ENCODE measurements at places on chromosomes 6 and 20.

DNA sequence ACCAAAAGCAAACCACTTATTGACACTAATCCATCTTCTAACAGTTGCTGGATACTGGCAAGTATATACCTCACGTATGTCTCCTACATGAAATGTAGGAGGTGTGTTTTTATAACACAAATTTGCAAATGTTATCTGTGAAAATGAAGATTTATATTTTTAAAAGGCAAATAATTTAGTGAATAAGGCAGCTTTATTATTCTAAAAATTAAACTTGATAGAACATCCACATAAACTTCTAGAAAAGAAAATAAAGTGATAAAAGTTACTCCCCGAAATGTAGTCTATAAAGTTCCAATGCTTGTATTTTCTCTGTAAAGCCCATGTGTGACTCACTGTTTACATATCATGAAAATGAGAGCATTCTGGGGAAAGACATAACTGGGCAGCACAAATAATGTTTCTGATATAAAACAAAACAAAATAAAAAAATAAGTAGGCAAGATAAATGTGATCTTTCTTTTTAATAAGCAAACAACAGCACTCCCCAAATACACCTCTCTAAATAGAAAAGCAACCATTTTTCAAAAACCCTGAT, 84.4 kb downstream of the MAP7 start:
- DNase-seq = no peak

DNA sequence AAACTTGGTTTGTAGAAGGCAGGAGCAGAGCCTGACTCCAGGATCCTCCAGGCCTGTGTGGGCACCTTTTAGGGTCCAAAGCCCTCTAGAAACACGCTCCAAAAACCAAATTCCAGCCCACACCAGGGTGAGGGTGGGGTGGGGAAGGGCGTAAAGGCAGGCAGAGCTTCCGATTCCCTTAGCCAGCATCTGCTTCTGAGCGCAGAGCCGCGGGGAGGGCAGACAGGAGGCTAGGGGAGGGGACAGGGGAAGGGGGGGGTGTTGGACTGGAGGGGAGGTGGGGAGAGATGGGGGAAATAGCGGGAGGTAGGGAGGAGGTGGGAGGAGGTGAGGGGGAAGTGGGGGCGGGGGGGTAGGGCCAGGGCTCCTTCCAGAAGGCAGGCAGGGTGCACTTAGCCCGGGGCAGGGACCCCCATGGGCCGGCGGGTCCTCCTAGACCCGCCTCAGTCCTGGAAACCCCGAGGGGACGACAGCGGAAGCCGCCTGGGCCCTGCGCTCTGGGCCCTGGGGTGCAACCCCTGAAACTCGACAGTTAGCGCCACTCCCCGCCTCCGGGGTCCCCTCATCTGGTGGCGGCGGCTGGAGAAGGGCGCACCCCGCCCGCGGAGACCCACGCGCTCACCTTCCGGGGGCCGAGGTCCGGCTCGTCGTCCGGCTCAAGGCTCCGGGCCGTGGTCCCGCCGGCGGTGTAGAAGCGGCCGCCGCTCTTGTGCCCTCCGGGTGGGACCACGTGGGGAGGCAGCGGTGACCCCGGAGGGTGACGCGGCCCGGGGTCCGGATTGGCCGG, 22.0 kb upstream of the FRMD1 start:
- no peak for DNase-seq

- DNase-seq = no peak
Observed at GRCh38 chr6:87731080-87731479, 29.0 kb upstream of the AKIRIN2 start.

DNA sequence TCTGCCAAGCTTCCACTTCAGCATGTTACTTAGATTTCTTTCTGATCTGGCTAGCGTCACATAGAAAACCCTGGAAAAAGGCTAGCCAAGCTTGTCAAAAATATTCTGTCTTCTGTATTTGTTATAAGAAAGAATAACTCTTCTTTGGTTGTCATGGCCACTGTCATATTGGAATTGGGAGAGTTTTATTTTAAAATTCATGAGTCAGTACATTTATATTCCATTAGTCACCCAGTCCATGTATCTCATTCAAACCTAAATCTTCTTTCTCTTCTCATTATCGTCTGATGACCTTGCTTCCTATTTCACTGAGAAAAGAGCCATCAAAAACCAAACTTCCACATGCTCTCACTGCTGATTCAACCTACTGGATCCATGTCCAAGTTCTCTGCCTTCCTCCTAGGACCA, 65.7 kb downstream of the EPM2A start:
- no peak for DNase-seq

- no peak for DNase-seq
Observed at GRCh38 chr20:57364451-57364850, 13.4 kb downstream of the RAE1 start.

GRCh38 chr6:52305948-52306767, 21.6 kb upstream of the MCM3 start:
- no peak for DNase-seq

GRCh38 chr20:40146071-40146470, 543.0 kb downstream of the MAFB start:
- no peak for DNase-seq

DNA sequence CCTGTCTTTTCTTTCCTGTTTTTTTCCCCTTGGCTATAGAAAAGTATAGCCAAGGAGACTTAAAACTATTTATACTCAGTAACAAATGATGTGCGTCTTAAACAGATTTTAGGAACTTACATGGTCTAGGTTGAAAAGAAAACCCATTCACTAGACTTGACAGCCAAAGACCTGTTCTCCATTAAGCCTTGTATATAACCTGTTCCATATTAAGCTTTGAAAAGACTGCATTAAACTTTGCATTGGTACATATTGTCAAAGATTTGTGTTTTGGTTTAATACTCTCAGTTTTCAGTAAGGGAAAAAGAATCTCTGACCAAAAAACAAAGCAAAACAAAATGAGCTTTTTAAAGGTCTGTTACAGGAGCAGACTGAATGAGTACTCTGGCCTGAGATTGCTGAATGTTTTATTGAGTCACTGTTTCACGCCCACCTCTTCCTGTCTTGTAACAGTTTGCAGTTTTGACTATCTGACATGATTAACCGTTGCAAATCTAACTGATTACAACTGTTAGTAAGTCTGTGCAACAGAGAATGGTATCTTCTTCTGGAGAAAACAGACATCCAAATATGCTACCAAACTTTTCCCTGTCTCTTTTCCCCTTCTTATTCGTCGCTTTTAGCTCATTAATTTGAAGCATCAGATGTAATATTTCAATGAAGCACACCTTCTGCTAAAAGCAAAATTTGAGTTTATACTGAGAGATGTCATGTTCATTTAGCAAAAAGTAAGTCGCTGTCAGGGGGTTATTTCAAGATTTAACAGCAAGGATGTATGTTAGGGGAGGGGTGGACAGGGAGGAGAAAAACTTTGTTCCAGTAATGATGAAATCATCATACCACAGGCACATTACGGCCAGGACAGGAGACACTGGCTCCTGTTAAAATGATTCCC, 59.1 kb upstream of the SUPT3H start:
- no peak for DNase-seq

DNA sequence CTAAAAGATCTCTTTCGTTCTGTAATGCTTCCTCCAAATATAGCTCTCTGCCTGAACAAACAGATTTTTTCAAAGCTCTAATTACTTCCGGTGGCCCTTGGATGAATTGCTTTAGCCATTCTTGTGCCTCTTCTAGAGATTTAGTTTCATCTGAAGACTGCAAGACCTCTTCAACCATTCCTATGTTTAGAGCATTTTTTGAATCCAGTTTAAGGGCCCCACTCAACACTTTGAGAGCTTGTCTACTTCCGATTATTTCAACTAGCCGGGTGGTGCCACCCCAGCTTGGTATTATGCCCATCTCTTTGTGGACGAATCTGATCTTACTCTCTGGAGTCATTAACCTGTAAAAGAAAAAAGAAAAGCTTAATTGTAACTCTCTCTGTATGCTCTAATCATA, 23.3 kb downstream of the RNF146 start:
- no peak for DNase-seq

DNA sequence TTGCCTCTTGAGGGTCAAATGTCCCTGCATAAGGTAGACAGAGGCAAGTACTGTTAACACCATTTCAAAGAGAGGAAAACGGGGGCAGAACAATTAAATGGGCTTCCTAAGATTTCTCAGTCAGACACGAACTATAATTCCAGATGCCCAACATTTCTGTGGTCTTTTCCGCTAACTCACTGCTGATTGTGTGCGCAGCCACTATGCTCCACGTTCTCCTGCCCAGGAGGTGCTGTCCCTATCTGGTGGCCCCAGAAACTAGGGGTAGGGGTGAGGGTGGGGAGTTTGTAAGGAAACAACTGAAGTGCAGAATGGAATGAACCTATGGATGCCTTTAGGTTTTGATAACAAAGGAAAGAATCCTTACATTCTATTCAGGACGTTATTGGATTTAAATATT, 86.1 kb upstream of the BACH2 start:
- DNase-seq = no peak

DNA sequence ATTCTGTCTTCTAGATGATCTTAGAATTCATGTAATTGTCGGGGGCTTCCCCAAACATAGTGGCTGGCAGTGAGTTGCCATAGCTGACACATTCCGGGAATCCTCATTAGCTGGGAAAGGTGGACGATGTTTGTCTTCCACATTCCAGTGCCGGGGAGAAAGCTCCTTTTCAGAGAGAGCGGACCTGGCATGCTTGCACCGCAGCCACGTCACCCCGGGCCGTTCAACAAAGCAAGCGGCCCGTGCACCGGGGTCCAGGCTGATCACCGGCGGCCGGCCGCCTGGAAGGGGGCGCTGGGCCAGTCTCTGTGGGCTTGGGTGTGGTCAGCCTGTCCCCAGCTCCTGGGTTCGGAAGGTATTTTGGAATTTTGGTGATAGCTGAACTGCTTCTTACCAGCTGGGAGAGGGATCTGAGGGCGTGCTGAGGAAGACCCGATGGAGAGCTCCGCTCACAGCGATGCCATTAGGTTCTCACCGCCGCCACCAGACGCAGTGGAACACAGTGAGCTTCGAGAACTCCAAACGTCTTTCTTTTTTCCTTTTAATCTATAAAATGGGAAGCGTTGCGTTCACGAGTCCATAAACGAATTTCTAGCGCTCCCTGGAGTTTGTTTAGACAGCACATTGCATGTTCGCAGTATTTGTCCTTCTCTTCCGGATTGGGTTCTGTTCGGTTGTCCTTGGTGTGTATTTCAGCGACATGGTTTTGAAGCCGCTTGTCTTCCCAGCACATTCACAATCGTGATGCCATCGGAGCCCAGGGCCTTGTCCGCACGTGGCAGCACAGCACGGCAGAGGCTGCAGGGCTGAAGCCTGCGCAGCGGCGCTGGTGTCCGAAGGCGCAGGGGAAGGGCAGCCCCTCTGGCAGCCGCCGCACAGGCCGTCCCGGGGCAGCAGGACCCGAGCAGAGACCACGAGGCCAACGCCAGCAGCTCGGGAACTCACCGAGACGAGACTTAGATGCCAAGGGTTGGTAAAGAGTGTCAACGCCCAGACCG, 557.6 kb downstream of the QKI start:
- DNase-seq = no peak

DNA sequence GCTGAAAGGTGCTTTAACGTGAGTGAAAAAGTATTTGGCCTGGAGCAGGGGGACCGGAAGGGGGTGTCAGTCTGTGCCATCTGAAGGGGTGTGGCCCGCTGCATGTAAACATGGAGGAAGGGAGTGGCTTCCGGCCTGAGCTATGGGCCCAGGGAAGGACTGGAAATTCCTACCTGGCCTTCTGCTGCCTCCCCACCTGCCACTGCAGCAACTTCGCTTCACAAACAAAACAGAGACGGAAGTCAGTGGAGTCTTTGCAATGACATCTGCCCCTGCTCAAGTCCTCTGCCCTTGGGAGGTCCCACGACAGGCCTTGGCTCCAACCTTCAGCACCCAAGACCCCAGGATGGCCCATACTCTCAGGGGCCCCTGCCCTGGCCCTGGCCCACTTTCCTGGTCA, 28.1 kb upstream of the FOXP4 start:
- DNase-seq = no peak

DNA sequence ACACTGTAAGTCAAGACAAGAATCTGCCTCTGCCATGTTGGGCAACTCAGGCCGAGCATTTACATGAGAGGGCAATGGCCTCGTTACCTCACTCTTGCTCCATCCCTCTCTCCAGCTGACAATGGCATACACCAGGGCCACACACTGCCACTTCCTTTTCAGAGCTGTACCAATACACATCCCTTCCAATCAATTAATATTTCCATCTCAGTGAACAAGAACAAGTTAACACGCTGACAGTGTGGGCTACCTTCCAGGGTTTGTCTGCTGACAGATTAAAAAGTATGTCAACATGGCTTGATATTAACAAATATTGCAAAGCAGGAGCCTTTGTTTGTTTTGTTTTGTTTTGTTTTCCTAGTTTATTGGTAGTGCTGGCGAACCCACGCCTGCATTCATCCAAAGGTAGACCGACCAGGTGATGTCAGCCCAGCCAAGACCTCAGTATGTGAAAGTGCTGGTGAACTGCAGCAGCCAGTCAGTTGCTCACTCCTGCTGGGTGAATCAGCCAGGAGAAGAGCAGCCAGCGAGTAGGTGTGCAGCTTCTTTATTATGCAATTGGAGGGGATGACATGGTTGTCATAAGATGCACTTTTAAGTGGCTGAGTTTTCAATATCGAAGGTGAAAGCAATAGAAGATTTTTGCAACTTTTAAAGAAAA, 487.3 kb upstream of the JARID2 start:
- no peak for DNase-seq

DNA sequence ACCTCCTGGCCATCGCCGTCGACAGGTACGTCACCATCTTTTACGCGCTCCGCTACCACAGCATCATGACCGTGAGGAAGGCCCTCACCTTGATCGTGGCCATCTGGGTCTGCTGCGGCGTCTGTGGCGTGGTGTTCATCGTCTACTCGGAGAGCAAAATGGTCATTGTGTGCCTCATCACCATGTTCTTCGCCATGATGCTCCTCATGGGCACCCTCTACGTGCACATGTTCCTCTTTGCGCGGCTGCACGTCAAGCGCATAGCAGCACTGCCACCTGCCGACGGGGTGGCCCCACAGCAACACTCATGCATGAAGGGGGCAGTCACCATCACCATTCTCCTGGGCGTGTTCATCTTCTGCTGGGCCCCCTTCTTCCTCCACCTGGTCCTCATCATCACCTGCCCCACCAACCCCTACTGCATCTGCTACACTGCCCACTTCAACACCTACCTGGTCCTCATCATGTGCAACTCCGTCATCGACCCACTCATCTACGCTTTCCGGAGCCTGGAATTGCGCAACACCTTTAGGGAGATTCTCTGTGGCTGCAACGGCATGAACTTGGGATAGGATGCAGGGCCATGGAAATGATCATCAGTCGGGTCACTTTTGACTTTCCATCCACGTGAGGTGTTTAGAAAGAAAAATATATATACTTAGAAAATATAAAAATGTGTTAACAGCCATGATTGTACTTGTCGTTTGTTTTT, 868 bp downstream of the MC3R start:
- DNase-seq = no peak

Measured in T-cell (primary cell).